Posterior cingulate gyrus (tissue), 11 donors: ENCODE measurements at places on chromosomes 12 and 14.

DNA sequence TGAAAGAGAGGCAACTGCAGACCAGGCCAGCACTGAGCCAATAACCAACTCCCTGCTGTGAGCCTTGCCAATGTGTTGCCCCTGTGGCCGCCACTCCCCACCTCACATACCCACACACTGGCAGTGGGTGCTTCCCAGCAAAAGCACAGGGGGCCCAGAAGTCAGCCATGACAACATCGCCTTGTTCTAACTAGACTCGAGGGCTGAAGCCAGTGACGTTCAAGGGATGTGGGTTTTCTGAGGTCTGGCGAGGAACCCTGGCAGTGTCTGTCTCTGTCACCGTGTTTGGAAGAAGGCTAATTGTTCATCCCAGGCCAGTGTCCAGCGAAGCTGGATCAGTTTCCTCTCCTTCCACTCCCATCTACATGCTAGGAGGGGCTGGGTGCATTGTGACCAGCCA is 311.8 kb upstream of the AMIGO2 start:
- DNase-seq = no peak

- DNase-seq = no peak
These were observed 175.2 kb upstream of the HMGA2 start for GRCh38 chr12:65649126-65649525.

GRCh38 chr14:80771201-80771600 is 170.3 kb downstream of the CEP128 start:
- no peak for DNase-seq

GRCh38 chr14:81819344-81819743 is 285.7 kb upstream of the SEL1L start:
- DNase-seq = no peak

DNA sequence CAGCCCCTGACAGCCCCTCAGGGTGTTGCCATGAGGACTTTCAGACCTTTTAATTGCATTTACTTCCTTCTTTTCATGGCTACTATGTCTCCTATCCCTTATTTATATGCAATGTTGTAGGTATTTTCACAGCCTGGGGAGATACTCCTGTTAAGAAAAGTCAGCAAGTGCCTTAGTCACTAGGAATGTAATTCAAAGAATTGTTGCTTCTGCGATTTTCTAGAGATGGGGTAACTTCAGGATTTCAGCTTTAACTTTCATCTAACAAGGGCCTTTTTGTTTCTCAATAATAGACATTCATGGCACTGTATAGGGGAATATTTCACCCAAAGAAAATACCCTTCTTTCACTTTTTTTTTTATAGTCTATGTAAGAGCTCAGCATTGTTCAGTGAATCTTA is 533.3 kb upstream of the MIS18BP1 start:
- DNase-seq = no peak

GRCh38 chr12:58148405-58148804 is 207.0 kb downstream of the ATP23 start:
- DNase-seq = no peak

GRCh38 chr12:131671871-131672270 is 39.0 kb upstream of the SFSWAP start:
- DNase-seq = no peak

GRCh38 chr14:60848066-60848465 is 113.5 kb downstream of the MNAT1 start:
- no peak for DNase-seq

- no peak for DNase-seq
These were observed 35.5 kb downstream of the PDZRN4 start for GRCh38 chr12:41223600-41223999.
